ENCODE measurements at places on chromosomes 11 and 22. TPM values are rescaled to one million over a fixed set of nuclear protein-coding genes. Genes with fewer than 3 reads are reported as not detected.

The MAP6 gene
- total RNA-seq: 8.4 TPM

The GPR83 gene
- total RNA-seq: 0.10 TPM

The CHST1 gene
- not detected for total RNA-seq

The OPCML gene
- 0.02 TPM for total RNA-seq

The TMPRSS5 gene
- total RNA-seq: 1.2 TPM
